Renal cortex interstitium (tissue), 15 donors: ENCODE measurements at places on chromosomes 7 and 10. TPM values are rescaled to one million over a fixed set of nuclear protein-coding genes. Genes with fewer than 3 reads are reported as not detected.

BLOC1S2 gene
- polyA plus RNA-seq, result 37.6 TPM

LRRC17 gene
- 86.7 TPM for polyA plus RNA-seq

GCK gene
- polyA plus RNA-seq, result 3.0 TPM

CHAT gene
- polyA plus RNA-seq, result not detected

FLNC gene
- 11.2 TPM for polyA plus RNA-seq

SCIN gene
- polyA plus RNA-seq, result 82.1 TPM

VIPR2 gene
- 2.3 TPM for polyA plus RNA-seq

CDNF gene
- 2.0 TPM for polyA plus RNA-seq

TMEM196 gene
- polyA plus RNA-seq, result 0.10 TPM

NUDT5 gene
- 79.3 TPM for polyA plus RNA-seq

GIMAP1 gene
- polyA plus RNA-seq, result 2.3 TPM

NUTM2E gene
- polyA plus RNA-seq, result 0.56 TPM

NEUROG3 gene
- polyA plus RNA-seq, result not detected

INSYN2A gene
- polyA plus RNA-seq, result 3.6 TPM

ZNF277 gene
- 36.2 TPM for polyA plus RNA-seq

HMX2 gene
- 0.62 TPM for polyA plus RNA-seq

PPP1R3A gene
- 0.04 TPM for polyA plus RNA-seq

GPAM gene
- polyA plus RNA-seq, result 15.1 TPM

EBF3 gene
- polyA plus RNA-seq, result 1.6 TPM

AKR1B1 gene
- polyA plus RNA-seq, result 99.2 TPM

AHCYL2 gene
- polyA plus RNA-seq, result 35.0 TPM

PTPRZ1 gene
- 2.7 TPM for polyA plus RNA-seq

FAM25G gene
- polyA plus RNA-seq, result not detected

GIMAP4 gene
- 23.4 TPM for polyA plus RNA-seq
